ENCODE measurements at places on chromosomes 5 and 9.

- DNase-seq = no peak
Measured at GRCh38 chr5:109855056-109855455, 165.3 kb downstream of the MAN2A1 start.

DNA sequence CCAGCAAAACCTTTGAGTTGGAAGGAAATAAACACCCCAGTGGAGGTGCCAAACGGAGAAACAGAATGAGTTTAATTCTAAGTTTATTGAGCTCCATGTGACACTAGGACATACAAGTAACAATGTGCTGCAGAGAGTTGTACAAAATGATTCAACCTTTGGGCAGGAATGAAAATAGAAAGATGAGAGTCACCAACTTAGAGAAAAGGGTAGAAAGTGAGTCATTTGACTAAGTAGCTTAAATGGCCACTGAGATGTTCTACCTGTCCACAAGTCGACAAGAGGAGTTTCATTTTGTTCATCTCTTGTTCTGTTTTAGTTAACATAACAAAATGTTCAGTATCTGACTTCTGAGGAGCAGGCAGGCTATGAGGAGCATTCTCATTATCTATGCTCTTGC, 284.7 kb downstream of the NR2F1-AS1 start:
- DNase-seq = no peak

GRCh38 chr5:22908129-22908528, 55.0 kb upstream of the CDH12 start:
- no peak for DNase-seq

DNA sequence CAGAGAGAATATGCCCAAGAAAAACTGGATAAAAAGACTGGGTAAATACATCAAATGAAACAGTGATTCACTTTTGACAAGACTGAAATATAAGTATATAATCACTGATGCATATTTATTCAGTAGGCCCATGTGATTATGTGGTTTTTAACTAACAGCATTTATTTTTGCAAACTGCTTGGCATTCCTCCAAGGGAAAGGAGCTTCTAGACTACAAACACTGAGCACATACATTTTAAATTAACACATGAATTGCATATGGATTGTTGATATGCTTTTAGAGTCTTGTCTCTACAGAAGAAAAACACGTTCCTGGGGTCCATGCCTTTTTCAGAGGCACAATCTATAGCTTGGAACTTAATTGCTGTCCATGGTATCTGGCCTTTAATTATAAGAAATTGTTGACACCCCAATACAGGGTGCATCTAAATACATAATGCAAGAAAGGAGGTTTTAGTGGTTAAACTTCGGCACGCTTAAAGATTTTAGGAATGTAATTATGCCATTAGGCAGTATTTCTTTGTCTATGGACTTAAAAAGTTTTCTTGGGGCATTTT, 6.9 kb upstream of the MEIKIN start:
- DNase-seq = no peak

DNA sequence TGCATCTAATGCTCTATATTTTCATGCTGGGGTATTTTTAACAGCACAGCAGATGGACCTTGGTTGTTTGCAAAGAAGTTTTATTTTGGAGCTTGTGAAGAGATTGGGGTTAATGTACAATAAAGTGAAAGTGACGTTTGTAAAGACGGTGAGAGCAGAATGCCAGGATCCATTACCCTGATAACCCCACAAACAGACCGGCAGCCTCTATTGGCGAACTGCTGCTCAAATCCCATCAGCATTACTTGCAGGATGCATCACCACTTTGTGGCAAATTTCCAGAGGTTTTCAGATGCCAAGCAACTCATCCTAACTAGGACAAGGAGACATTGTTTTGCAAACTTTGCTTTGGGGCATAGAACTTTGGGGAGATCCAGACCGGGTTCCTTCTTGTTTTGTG, 383.3 kb upstream of the ZNF462 start:
- no peak for DNase-seq

DNA sequence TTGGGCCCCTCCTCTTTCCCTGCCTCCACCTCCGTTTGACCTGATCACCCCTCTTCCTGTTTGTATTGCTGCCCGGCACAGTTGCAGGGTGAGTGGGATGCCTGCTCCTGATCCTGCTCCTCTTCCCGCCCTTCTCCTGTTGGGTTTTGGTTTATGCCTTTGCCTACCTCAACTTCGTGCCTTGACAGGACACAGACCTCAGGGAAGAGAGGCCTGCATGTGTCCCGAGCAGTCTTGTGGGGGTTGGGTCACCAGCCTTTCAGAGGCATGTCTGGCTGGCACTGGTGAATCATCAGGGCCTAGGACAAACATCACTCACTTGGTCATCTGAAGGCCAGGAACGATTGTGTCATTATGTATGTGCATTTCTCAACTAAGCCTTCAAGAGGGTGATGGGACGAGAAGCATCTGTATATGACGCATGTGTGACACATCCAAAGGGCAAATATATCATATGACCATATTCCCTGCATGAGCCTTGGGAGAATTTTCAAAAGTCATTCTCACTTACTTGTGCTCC, 56.9 kb downstream of the NPR3 start:
- no peak for DNase-seq

GRCh38 chr5:171595401-171595800, 176.0 kb downstream of the FGF18 start:
- no peak for DNase-seq

DNA sequence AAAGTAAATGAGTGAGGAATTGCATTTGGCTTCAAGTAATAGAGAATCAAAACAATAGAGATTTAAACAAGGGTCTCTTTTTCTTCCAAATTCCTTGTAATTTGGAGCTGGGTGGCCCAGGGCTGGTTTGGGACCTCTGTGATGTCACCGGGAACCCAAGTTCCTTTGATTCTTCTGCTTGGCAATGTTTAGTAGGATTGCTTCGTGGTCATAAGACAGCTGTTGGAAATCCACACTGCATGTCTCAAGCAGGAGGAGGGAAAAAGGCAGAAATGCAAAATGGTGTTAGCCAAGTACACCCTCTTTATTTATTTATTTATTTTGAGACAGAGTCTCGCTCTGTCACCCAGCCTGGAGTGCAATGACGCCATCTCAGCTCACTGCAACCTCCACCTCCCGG, 72.6 kb upstream of the IL12B start:
- DNase-seq = no peak
